ENCODE measurements at places on chromosomes 12 and 14.

GRCh38 chr14:105141486-105142281 is 26.9 kb downstream of the JAG2 start:
- DNase-seq, result no peak

GRCh38 chr12:26271024-26271423 is 75.7 kb downstream of the SSPN start:
- DNase-seq, result no peak

DNA sequence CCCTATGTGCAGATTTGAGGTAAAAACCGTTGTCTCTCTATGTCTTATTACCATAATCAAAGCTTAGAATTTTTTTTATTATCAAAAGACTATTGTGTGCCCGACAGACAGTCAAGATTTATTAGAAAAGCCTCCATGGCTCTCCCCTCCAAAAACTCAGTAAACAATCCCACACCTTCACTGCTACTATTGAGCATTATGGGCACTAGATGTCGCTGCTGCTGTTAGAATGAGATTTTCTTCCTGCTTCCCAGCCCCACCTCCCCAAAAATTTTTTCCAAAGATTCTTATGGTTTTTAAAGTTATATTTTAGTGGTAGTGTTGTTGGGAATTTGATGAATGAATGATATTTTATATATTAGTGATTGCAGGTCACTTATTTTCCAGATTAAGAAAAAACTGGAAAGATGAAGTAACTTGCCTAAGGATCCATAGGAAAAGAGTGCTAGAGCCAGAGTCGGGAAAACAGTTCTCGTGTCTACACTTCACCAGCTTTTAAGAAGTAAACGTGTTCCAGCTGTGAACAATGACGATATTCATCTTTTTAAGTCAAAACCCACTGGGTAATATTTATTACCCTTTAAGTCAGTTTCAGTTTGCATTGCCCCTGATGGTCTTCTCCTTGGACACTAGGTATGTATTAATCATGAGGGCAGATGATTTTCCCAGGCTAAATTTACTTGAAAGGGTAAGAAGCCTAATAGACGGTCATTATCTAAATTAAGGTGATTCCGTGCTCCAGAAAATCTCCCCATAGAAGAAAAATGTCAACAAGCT is 12.2 kb upstream of the FOXG1 start:
- no peak for DNase-seq

DNA sequence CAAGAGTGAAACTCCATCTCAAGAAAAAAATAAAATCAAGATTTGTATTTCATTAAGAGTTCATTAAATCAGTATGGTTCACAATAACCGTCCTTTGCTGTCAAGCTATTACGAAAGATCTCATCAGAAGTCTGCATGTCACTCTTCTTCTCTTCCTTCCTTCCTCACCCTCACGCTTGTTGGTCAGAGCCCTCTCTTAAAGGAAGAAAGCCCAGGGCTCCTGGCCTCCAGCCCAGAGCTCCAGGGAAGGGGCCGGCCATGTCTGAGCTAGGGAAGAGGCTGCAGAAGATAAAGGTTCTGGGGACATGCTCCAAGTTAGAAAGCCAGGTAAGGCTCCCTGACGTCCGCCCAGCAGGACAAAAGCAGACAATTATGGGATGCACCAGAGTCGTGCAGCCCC is 43.1 kb upstream of the DLK1 start:
- DNase-seq, result no peak

GRCh38 chr12:116528498-116528897 is 30.7 kb upstream of the MAP1LC3B2 start:
- DNase-seq, result no peak

All from T-helper 22 cell (primary cell).